ENCODE measurements at places on chromosomes 7 and 10. TPM values are rescaled to one million over a fixed set of nuclear protein-coding genes. Genes with fewer than 3 reads are reported as not detected.
A peak's percentile ranks its signal among the peaks of the same experiment; 100 is the strongest.

Gene TRPV5
- not detected for total RNA-seq

- peak; percentile 8 for DNase-seq
Measured at GRCh38 chr10:13567030-13567429, 19.7 kb upstream of the PRPF18 start.

DNA sequence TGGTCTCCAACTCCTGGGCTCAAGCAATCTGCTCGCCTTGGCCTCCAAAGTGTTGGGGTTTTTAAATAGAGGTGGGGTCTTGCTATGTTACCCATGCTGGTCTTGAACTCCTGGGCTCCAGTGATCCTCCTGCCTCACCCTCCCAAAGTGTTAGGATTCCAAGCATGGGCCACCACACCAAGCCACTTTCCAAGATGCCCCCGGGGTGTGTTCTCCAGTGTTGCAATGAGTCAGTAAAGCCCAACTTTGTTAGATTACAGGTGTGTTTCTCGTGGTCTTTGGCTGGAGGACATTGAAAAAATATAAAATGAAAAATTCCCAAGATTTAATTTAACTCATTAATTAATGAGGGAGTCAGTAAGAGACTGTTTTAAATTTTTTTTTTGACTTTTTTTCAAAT is 29.2 kb downstream of the TACR2 start:
- DNase-seq, result no peak

Gene STK31
- total RNA-seq, result under 0.01 TPM

GRCh38 chr7:20581956-20582355 is 33.5 kb upstream of the ABCB5 start:
- DNase-seq, result no peak

Gene TMEM178B
- total RNA-seq, result 1.1 TPM

- DNase-seq, result no peak
Measured at GRCh38 chr7:92259062-92259461, 13.3 kb downstream of the ANKIB1 start.

DNA sequence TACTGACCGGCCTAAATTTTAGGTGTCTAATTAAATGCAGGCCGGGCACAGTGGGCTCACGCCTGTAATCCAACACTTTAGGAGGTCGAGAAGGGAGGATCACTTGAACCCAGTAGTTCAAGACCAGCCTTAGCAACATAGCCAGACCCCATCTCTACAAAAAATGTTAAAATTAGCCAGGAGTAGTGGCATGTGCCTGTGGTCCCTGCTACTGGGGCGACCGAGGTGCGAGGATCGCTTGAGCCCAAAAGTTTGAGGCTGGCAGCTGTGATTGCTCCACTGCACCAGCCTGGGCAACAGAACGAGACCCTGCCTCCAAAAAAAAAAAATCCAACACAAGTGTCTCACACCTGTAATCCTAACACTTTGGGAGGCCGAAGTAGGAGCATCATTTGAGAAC is 491 bp upstream of the SLC37A3 start:
- no peak for DNase-seq

Gene RAMP3
- not detected for total RNA-seq

GRCh38 chr10:28171468-28172222 is 131.2 kb downstream of the MPP7 start:
- DNase-seq, result peak; percentile 2

DNA sequence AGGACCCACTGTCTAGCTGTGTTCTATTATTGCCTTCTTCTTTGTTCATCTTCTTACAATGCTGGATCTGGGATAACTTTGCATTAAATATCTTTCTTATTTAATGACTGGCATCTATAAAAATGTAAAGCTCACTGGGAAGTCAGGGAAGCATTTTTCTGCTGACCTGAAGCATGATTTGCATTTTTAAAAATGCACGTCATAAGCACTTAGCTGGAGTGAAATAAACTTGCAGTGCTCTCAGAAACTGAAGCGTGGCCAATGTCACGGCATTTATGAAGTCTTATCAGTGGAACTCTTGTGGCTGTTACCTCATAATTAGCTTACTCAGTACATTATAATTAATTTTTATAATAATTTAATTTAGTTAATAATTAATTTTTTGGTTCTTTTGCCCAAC is 59.1 kb downstream of the FRMD4A start:
- no peak for DNase-seq

Gene POLR3A
- total RNA-seq, result 16.2 TPM

- DNase-seq, result peak; percentile 80
Measured at GRCh38 chr10:124704428-124705380, 39.5 kb downstream of the FAM53B start.

- DNase-seq, result no peak
Measured at GRCh38 chr10:99965700-99966099, 44.0 kb downstream of the DNMBP start.

DNA sequence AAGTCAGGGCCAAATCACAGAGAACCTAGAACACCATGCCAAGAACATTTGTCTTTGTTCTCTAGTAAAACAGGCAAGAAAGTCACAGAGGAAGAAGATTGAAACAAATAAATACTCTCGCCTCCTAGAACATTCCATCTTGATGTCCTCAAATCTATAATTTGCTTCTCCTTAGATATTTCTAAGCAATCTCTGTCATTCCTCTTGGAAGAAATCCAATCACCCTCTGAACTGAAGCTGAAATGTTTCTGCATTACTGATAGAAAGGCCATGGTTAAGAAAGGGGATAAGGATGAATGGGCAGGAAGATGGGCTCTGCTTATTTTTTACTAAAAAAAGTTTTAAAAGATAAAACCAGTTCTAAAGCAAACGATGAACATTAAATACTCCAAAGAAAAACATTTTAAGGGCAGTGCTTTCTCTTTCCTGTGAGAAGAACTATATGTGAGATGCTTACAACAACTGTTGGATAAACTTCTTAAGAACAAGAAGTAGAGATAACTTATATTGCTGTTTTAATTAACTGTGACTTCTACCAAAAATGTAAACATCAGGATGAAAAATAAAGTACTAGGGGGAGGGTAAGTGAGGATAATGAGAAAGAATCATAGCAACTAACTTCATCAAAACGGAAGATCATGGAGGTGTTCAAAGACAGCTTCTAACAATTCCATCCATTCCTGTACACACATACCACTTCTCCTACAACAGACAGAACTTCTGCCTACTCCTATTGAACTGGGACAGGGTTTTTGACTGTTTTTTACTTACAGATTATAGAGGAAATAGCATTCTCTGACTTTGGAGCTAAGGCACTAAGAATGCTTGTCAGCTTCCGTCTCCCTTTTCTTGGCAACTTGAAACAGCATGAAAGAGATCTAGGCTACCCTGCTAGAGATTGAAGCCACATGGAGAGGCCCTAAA is 153.0 kb upstream of the LRRTM3 start:
- DNase-seq, result no peak
